ENCODE measurements at places on chromosomes 1 and 21.

DNA sequence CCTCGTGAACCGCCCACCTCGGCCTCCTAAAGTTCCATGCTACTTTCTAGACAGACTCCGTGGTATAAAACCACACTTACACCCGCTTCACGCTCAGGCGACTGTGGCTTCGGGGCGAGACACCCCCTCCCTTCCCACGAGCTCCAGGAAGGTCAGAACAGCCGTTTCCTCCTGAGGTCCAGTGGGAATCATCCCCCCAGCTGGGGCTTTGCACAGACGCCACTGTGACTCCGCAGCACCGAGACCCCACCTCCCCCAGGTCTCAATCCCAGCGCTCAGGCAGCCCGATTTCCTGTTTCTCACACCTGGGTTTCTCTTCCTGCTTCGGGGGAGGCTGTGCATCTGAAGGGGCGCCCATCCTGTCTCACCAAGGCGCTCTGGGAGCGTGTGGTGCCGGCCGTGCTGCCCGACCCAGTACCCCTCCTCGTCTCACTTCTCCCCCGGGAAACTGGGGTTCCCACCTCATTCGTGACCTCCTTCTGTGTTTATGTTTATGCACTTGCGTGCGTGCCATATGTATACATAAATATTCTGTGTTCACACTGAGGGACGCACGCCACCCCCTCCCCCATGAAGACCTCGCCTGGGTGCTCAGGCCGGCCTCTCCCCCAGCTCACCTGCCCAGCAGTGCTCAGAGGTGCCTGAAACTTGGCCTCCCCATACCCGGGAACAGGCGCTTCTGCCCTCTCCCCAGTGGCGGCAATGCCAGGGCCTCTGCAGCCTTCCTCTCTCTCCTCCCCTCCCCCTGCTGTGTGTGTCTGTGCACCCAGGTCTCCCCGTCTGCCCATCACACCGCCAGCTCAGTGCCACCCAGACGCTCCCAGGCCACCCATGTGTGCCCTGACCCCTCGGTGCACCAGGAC is 14.6 kb downstream of the SLC35E2B start:
- DNase-seq = peak; percentile 38

DNA sequence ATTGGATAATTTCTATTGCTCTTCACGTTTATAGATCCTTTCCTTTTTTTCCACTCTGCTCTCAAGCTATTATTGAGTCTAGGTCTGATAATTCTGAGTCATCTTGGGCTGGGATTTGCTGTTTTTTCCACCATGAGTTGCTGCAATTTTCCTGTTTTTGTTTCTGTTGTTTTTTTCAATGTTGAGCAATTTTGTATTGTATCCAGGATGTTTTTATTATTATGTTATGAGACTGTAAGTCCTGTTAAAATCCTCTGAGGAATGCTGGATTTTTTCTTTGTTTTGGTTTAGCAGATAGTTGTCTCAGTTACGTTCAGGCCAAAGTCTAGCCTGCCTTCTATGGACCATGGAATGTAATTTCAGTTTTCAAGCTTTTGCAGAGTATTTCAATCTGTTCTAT is 13.0 kb upstream of the SLC35A3 start:
- DNase-seq = no peak

- peak; percentile 10 for DNase-seq
Measured at GRCh38 chr1:33255347-33256220, 708 bp upstream of the ZNF362 start.

- DNase-seq = no peak
Measured at GRCh38 chr1:41918450-41919043, at the start of gene HIVEP3. Gene HIVEP3, minus strand, starts transcription at chr1:41918922.

DNA sequence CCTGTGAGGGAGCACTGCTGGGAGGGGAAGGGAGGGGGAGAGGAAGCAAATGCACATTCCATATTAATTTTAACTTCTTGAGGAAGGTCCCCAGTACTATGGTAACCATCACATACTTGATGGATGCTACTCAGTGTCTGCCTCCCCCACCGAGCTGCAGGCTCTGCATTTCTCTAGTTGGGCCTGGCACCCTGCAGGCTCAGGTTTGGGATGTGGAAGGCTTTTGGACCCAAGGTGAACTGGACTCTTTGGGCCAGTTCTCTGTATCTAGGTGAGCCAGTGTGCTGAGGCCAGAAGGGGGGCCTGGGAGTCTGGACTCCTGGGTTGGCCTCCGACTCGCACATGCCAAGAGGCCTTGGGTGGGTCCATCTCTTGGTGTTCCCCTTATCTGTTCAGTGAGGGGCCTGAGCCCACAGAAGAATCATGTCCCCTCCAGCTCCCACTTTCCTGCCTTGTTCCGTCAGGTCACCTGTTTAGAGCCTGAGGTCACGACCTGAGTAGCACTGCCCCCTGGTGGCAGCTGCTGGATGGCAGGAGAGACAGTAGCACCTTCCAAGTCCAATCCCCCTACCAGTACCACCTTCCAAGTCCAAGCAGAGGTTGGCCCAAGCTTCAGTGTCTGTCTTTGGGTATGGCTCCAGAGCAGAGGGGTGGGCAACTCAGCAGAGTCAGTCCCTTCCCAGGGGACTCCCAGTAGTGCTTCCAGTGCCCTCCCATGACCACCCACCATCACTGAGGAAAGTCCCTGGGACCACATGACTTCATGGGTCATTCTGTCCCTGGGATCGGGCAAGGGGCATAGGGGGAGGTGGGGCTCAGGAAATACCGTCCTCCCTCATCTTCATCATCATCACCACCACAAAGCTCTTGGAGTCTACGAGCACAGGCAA is 241.8 kb downstream of the TRABD2B start:
- DNase-seq = peak; percentile 21

DNA sequence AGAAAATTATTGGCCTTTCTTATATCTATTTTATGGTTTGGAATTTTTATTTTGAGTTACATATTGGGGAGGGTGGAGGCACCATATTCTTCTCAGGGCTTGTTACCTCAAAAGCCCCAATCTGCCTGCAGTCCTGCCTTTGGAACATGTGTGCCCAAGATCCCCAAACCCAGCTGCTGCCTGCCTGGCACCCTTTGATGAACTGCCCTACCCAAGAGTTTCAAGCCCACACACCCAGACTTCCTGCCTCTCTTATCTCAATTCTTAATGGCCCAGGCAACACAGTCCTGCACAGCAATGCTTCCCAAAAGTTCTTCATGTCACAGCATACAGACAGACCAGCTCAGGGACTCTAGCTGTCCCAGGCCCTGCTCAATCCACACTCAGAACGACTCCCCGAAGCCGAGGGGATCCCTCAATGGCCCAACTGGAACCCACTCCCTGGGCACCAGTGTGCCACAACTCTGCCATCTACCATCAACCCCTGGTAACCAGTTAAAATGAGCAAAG is 19.2 kb downstream of the OLFML2B start:
- no peak for DNase-seq

DNA sequence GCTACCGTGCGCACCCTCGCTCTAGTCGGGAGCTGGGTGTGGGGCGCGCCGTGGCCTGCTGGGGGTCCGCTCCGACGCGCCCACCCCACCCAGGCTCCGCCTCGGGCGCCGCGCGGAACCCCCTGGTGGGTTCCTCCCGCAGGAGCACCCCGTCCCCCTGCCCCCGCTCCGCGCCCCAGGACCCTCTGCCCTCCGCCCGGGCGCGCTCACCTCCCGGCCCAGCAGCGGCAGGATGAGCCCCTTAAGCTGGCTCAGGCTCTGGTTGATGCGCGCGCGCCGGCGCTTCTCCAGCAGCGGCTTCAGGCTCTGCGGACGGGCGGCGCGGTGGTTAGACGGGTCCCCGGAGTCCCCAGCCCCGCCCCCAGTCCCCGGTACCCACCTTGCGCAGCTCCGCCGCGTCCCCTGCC is 319 bp downstream of the HES2 start:
- DNase-seq = no peak

DNA sequence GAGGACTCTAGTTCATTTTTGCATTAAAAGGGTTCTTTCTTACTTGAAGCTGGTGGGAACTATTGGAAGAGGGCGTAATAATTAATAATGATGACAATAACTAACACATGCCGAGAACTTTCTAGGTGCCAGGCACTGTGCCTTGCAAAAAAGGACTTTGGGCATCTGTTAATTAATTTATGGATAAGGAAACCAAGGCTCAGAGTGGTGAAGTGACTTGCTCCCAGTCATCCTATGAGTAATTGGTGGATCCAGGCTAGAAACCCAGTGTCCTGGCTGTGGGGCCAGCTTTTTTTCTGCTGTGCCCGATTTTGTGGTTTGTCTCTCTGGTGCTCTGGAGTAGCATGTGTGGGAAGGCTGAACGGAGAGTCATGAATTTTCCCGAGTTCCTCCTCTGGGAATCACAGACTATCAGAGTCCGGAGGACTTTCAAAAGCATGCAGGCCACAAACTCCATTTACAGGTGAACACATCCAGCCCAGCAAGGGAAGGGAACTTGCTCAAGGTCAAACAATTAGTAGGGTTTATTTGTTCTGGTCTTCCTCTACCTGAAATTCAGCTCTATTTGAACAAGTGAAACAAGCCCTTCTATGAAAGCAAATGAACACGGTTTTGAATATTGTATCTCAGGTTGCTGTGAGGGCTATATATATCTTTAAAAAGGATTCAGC is 23.4 kb downstream of the ROR1 start:
- no peak for DNase-seq

GRCh38 chr1:247079141-247079874 is 697 bp upstream of the ZNF670 start:
- DNase-seq = no peak

GRCh38 chr1:159838715-159839114 is 12.0 kb downstream of the SLAMF8 start:
- DNase-seq = no peak

GRCh38 chr1:16211824-16212223 is 628 bp downstream of the ARHGEF19 start:
- no peak for DNase-seq

- DNase-seq = no peak
Measured at GRCh38 chr1:11842154-11843041, 5.2 kb downstream of the NPPA start.

- DNase-seq = no peak
Measured at GRCh38 chr1:153341431-153341934, 7.2 kb downstream of the PGLYRP4 start.

- no peak for DNase-seq
Measured at GRCh38 chr1:205042911-205043806, at the start of gene CNTN2. Gene CNTN2, plus strand, starts transcription at chr1:205043212. Its CDS starts 9,974 bp downstream, at chr1:205053186.

- no peak for DNase-seq
Measured at GRCh38 chr1:175297291-175297690, 104.7 kb upstream of the KIAA0040 start.

DNA sequence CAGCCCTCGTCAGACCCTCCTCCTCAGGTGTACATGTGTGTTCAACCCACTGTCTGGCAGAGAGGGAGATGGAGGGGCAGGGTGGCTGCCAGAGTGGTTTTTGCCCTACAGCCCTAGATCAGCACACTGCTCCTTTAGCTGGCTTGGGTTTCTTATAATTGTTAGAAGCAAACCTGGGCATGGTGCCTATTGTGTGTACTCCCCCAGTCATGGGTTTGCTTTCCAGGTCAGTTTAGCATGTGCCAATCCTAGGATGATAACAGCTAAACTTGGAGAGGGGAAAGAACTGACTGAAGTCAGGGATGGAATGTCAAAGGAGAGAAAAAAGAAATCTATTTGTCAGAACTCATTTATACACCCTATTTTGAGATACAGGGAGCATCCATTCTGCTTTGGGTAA is 63.3 kb downstream of the UCK2 start:
- no peak for DNase-seq

DNA sequence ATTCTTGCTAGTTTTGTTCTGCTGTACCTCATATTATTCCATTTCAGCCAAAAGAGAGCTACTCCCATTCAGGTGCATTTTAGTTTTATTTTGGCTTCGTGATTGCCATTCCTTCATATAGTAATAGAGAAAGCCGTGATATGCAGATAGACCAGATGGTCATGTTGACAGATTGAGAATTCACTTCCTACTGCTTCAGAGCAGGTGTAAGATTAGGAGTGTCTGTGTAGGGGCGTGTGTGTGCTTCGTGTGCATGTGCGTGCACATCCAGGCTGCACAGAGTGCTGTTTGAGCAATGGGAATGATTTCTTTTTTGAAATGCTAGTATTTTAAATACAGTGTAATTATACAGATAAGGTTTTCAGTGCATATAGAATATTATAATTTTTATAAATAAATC is 10.3 kb downstream of the NFIA start:
- no peak for DNase-seq

GRCh38 chr1:90717356-90717664 is 208 bp upstream of the BARHL2 start:
- DNase-seq = no peak

GRCh38 chr1:230335861-230336522 is 90.1 kb downstream of the PGBD5 start:
- DNase-seq = no peak

DNA sequence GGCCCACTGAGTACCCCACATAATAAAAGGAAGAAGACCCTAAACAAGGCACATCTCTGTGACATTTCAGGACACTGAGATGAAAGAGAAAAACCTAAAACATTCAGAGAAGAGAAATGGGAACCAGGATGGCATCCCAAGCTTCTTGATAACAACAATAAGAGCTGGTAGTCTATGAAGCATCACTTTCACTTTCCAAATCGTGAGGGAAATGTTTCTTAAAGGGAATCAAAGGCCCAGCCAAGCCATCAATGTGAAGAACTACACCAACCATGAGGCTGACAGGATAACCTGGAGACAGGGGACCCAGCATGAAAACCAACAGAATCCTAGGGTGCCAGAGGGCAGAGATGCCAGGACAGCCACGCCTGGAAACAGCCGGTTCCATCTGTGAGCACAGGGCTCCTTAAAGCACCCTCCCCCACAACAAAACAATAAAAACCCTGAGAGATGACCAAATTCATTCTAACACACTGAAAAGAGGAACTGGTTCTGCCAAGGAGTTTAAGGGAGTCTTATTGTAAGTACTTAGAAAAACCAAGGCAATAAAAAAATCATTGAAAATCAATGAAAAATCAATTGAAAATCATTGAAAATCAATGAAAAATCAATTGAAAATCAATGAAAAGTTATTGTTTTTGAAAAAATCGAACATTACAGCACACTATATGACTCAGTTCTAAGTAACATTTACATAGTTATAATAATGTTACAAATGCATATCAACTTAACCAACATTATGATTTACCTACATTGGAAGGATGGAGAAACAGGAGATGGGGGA is 141.5 kb upstream of the ERG start:
- DNase-seq = no peak

DNA sequence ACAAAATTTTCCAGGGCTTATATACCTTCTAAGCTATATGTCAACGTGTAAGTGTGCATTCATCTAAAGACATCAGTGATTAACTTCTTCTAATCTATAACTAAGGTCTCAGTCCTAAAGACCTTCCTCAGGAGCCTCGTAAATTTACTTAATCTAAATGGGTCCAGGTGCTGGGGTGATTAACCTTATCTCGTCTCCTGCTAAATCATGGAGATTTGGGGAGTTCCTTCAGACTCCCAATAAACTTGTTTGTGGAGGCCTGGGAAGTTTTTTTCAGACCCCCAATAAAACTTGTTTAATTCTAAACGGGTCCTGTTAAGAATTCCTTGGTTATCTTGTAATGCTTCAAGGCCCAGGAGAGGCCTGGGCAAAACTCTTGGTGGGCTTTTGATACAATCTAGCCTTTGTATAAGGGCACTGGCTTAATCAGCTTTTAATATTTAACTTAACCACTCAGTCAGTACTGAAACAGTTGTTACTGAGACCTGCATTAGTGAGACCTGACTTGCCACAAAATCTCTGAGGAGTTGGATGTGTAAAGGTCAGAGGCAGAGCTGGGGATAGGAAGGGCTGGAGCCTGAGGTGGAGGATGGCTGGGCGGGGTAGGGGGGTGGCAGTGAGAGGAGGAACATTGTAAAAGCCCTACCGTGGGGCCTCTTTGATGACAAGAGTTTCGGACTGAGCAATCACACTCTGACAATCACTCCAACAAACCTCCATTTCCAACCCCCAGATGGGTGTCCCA is 6.2 kb upstream of the HMGCS2 start:
- no peak for DNase-seq
